ENCODE measurements at places on chromosomes 11 and 22. TPM values are rescaled to one million over a fixed set of nuclear protein-coding genes. Genes with fewer than 3 reads are reported as not detected.

Gene CCDC81
- 1.7 TPM for total RNA-seq

Gene TMEM25
- 20.9 TPM for total RNA-seq

Gene ADAMTS15
- total RNA-seq, result 6.4 TPM

Gene MPPED2
- 8.0 TPM for total RNA-seq

Gene WNT7B
- total RNA-seq, result not detected

Gene PHETA2
- 12.8 TPM for total RNA-seq

Gene FAM227A
- 2.9 TPM for total RNA-seq

Gene SPDYC
- not detected for total RNA-seq

Gene UBQLN3
- total RNA-seq, result 1.1 TPM

Gene PHLDA2
- 7.5 TPM for total RNA-seq

Gene ADAMTS8
- total RNA-seq, result 4.1 TPM

Gene PPP1R14B
- total RNA-seq, result 48.8 TPM

Gene AIFM3
- total RNA-seq, result 2.1 TPM
